Epithelial cell of alveolus of lung (primary cell): ENCODE measurements at places on chromosomes 5 and 9. TPM values are rescaled to one million over a fixed set of nuclear protein-coding genes. Genes with fewer than 3 reads are reported as not detected.

SOHLH1 gene
- not detected in 2 replicates for total RNA-seq

HACD4 gene
- total RNA-seq = 3.7 and 5.3 TPM in 2 replicates

LCN9 gene
- not detected in 2 replicates for total RNA-seq

RNF183 gene
- not detected in 2 replicates for total RNA-seq

ITGA2 gene
- 14.7 and 60.5 TPM in 2 replicates for total RNA-seq

F2R gene
- 111 and 137 TPM in 2 replicates for total RNA-seq

ZNF618 gene
- 11.4 and 19.6 TPM in 2 replicates for total RNA-seq

ACOT12 gene
- total RNA-seq = not detected in 2 replicates

ACER2 gene
- total RNA-seq = 0.56 and 1.3 TPM in 2 replicates

MYMK gene
- total RNA-seq = 1.0 TPM in 1 of 2 replicates, not detected in the other

ADAMTS13 gene
- total RNA-seq = 0.39 and 4.0 TPM in 2 replicates

SLC25A48 gene
- total RNA-seq = not detected in 2 replicates

C9orf50 gene
- 0.13 TPM in 1 of 2 replicates, not detected in the other for total RNA-seq

CCL27 gene
- 0.39 TPM in 1 of 2 replicates, not detected in the other for total RNA-seq

PCDHGC4 gene
- total RNA-seq = 0.13 and 3.1 TPM in 2 replicates

SLC45A2 gene
- not detected in 2 replicates for total RNA-seq

RLN1 gene
- total RNA-seq = not detected in 2 replicates

IFNB1 gene
- total RNA-seq = not detected in 2 replicates

MARCOL gene
- not detected in 2 replicates for total RNA-seq

GDA gene
- total RNA-seq = 1.0 and 2.2 TPM in 2 replicates
